GM12878 (cell line): ENCODE measurements at places on chromosomes 1 and 21.

- DNase-seq: no peak
Observed at GRCh38 chr1:5430136-5430535, 562.1 kb downstream of the NPHP4 start.

DNA sequence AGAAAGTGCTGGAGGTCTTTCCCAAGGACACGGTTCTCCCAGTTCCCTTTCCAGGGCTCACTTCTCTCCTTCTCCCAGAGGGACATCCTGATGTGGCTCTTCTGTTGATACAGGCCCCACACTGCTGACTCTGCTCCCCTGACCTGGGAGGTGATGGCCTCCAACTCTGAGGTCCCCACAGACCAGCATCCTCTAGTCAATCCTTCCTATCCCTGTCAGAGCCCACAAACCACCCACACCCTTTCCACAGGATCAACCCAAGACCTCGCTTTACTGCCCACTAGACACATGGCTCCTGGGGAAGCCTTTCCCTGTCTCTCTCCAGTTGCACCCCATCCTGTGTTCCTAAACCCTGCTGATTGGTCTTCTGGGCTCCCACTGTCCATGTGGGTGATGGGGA, 11.6 kb downstream of the SLAMF7 start:
- DNase-seq: no peak

- no peak for DNase-seq
Observed at GRCh38 chr1:181391301-181391900, 91.9 kb upstream of the CACNA1E start.

GRCh38 chr21:45086337-45086958, 12.1 kb downstream of the ADARB1 start:
- DNase-seq: no peak
